ENCODE measurements at places on chromosomes 11 and 22. TPM values are rescaled to one million over a fixed set of nuclear protein-coding genes. Genes with fewer than 3 reads are reported as not detected.

Gene MPZL2
- total RNA-seq, result 135 TPM

Gene TRIM22
- total RNA-seq, result 135 TPM

Gene CALCA
- total RNA-seq, result not detected

Gene OR10A2
- not detected for total RNA-seq

Gene OR52A1
- total RNA-seq, result not detected

Gene CD3D
- not detected for total RNA-seq

Gene P4HA3
- 5.7 TPM for total RNA-seq

Gene BET1L
- 15.4 TPM for total RNA-seq

Gene DEFB131B
- total RNA-seq, result not detected

Gene RHOD
- total RNA-seq, result 26.0 TPM

Gene POGLUT3
- 33.8 TPM for total RNA-seq

Gene CNGA4
- total RNA-seq, result not detected

Gene SCGB1A1
- not detected for total RNA-seq

Gene FOSL1
- 125 TPM for total RNA-seq

Gene SYNGR1
- 0.67 TPM for total RNA-seq

Gene CLDN5
- 889 TPM for total RNA-seq

Gene KRTAP5-2
- not detected for total RNA-seq

Gene HSPB2
- total RNA-seq, result not detected

Gene KDELR3
- 30.4 TPM for total RNA-seq

Gene OR5P2
- total RNA-seq, result not detected

Gene ZNF70
- 2.7 TPM for total RNA-seq
